Fibroblast of lung (primary cell): ENCODE measurements at places on chromosomes 5 and 9. TPM values are rescaled to one million over a fixed set of nuclear protein-coding genes. Genes with fewer than 3 reads are reported as not detected.

DNA sequence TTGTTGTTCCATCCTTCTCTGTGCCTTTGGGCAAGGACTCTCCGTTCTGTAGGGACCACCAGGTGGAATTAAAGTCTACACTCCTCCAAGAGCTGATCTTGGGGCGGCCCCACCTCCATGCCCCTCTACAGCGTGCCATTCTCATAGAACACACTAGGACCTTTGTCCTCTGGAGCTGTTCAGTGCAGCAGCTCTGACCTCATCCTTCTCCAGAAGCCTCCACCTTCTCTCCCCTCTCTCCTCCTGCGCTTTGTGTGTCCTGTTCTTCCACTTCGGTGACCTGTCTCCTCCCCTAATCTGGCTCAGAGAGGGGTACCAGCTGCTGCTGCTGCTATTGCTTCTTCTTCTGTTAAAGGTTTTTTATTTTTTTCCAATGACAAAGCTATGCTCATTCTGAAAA lies 1.8 kb upstream of the MACROH2A1 start:
- DNase-seq = no peak

DNA sequence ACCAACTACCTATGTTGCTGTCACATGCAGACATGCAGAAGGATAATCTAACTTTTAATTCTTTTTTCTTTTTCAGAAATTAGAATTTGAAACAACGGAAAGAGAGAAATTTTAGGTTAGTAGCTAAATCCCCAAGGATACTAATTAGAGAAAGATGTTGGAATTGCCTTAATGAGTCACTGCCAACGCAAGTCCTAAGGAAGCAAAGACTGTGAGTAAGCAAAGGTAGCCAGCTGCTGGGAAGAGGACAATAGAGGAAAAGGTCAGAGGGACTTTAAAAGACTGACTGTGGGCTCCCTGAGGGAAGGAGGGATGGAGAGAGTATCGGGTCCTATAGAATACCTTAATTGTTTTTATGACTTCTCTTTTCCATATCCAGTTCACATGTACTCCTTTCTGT lies 461.9 kb upstream of the PAPPA start:
- peak; percentile 74 for DNase-seq

GRCh38 chr5:180813420-180813819 lies 10.8 kb upstream of the MGAT1 start:
- DNase-seq = no peak

GRCh38 chr5:68055686-68056085 lies 159.9 kb upstream of the PIK3R1 start:
- DNase-seq = no peak

DNA sequence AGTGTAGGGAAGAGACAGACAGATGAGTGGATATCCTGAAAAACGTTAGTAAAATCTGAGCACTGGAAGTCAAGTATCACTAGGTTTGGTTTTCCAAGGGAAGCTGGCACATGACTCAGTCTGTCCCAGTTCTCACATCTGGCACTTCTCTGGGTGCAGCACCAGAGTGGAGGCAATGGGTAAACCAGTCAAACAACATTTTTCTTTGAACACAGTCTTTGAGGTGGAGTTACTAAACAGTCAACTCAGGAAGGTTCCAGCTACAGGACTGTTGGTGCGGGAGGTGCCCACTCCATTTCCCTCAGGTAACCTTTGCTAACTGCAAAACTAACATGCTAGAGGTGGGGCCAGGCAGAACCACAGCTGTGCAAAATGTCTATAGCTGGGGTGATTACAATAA lies 301.4 kb upstream of the RFX3 start:
- no peak for DNase-seq

GRCh38 chr5:14705556-14705955 lies 41.0 kb downstream of the OTULIN start:
- no peak for DNase-seq

DNA sequence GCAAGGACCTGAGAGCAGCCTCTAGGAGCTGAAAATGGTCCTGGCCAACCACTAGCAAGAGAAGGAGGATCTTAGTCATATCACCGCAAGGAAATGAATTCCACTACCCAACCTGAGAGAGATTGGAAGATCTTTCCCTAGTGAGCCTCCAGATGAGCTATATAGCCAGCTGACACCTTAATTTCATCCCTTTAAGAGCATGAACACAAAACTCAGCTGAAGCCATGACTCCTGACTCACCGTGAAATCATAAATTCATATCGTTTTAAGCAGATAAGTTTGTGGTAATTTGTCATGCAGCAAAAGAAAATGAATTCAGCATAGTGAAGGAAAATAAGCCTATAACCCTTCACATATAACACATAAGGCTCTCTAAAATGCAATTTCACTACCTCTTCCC lies 23.5 kb downstream of the MAPKAP1 start:
- peak; percentile 43 for DNase-seq

DNA sequence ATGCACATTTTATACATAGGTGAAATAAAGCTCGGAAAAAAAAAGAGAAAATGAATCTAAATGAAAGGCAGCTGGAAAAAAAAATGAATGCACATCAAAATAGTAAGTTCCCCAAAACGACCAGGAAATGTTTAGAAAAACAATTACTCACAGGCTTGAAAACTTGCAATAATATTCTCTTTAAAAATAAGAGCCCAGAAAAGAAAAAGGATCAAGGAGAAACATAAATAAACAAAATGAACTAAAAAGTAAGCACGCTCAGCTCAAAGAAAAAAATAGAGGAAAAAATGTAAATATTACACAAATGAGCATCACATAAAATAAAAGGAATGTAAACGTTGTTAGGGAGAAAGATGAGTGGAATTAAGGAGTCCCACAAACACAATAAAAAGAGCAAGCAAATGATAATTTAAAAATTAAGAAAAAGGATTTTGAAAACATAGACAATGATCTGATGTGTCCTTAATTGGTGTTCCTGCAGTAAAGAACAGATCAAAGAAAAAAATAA lies 54.2 kb downstream of the SLC27A6 start:
- DNase-seq = peak; percentile 32

DNA sequence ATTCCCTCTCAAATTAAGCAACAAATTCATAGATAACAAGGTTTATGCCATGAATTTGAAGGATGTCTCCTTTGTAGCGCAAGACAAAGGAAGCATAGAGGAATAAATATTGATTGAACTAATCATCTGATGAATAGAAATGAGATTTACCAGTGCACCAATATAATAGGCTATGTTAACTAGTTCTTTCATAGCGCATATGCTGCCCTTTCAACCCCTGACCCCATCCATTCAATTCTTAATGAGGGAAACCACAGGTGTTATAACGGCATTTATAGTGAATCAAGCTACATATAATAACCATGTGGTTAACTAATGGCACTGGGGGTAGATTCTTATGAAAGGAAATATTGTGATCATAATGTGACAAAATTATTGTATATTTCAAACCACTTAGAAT lies 6.5 kb downstream of the RORB start:
- no peak for DNase-seq

DNA sequence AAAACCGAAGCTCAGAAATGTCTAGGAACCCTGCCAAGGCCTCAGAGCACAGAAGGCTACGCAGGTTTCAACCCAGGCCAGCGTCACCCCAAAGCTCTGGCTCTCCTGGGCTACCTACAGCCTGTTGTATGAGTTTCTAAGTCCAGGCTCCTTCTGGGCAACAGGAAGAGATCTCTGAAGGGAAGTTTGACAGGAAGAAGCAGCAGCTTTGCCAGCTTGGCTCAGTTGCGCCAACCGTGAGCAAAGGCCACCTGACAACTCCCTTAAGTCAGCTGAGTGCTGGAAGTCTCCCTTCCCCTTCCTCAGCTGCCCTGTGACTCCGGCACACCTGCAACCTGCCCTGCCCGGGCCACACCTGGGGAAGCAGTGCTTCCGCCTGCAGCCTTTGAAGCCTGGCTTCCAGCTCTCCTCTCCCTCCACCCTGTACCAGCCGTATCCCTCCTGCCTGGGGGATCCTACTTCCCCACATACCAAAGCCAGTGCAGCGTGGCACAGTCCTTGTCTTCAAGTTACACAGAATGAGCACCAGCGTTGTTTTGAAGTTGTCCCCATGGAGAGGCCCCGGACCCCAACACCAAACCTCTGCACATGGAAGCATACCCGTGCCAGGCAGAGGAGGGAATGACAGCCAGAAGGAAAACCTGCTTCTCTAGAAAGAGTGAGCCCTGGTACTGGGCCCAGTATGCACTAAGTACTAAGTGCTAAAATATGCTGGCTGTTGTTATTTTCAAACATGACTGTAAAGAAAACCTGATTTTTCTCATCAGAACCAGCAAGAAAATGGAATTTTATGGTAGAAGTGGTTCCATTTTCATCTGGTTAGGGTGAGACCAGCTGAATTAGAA lies 36.5 kb downstream of the SHB start:
- DNase-seq = no peak

GRCh38 chr9:6975198-6975597 lies 217.4 kb downstream of the KDM4C start:
- no peak for DNase-seq

GRCh38 chr9:95848764-95849163 lies 26.7 kb upstream of the ERCC6L2 start:
- no peak for DNase-seq

GRCh38 chr9:127877566-127877998 lies at the start of gene AK1:
TSS of gene AK1 (minus strand) at chr9:127877675. CDS start at chr9:127874617, 3,058 bp downstream.
- peak; percentile 51 for DNase-seq

DNA sequence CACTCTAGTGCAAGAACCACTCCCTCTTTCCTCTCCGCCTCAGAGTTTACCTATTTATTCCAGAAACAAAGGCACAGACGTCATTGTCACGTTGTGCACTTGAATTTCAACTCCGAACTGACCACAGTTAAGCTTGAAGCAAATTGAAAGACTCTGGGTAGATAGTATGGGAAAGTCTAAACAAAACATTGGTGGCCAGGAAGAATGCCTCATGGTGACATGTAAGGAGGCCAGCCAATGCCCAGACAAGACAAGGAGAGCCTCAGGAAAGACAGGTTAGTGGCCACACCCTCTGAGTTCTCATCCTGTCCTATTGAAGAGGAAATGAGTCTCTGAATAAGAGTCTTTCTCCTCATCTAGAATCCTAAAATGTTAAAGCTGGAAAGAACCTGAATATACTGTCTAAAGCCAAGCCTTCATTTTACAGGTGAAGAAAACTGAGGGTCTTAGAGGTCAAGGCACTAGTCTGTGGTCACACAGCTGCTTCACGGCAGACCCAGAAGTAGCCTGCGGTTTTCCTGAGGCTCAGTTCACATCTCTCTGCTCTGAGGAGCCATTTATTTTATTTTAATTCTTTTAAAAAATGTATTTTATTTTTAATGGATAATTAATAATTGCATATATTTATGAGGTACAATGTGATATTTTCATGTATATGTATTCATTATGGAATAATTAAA lies 30.2 kb downstream of the ZFAND5 start:
- DNase-seq = no peak

DNA sequence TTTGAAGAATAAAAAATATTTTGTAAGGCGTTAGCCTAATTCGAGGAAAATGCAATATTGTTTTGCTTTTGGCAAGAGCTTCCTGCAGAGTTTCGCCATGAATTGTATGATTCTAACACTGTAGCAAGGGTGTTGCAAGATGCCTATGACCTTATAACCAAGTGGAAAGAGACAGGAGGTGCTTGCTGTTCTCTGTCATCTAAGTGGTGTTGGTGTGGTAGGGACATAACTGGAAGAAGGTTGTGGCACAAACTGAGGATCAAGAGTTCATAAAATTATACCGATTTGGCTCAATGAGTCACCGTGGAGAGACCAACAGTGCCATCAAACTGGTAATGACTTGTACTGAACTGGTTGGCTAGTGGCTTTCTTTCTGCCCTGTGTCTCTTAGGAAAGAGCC lies 6.3 kb downstream of the STC2 start:
- no peak for DNase-seq

DNA sequence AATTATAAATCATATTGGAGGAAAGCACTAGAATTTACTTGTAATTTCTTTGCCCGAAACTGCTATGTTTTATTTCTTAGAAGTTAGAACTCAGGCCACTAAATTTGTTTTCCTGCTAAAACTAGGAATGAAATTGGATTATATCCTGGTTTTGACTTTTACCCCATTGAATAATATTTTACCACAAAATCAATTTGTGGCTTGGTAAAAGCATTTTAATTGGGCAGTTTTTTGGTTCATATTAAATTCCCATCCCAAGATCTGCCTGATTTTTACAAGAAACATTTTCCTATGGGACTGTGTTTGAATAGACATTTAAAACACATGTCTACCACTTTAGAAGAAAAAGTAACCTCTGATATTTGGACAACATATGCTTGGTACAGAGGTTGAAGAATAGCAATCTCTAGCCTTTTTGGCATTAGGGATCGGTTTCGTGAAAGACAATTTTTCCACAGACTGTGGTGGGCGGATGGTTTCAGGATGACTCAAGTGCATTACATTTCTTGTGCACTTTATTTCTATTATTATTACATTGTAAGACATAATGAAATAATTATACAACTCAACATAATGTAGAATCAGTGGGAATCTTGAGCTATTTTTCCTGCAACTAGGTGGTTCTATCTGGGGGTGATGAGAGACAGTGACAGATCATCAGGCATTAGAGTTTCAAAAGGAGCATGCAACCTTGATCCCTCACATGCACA lies 565.6 kb downstream of the PRR16 start:
- no peak for DNase-seq

DNA sequence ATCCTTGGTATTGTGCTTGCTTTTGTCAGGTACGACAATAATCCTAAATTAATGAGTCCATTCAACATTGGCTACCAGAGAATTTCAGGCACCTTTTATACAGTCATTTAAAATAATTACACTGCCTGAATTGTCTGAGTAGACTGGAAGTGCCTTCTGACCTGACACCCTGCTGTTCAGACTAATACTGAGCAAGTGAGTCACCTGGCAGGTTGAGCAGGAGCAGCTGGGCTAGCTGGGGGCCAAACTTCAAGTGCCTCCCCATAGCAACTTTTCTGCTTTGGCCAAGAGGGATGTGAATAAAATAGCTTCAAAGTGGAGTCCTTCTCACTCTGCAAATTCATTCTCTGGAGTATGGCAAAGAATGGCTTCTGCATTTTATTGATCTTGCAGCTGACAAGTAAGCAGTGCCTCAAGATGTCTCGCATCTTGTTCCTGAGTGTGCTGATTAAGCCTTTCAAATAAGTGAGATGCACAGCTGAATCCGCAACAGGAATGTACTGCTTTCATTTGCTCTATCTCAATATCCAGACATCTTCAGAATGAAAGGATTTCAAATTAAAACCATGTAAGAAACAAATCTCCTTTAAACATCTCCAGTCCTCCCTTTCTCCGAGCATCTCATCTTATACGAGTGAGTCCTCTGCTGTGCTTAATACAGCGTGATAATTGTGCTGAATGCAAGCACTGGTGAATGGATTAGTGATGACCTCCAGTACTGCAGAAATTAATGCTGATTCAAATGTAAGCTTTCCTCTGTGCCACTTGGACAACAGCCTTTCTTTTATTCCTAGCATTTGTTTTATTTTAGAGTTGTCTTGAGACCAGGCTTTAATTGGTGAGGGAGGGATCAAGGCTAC lies 271.2 kb downstream of the EDIL3 start:
- no peak for DNase-seq

DNA sequence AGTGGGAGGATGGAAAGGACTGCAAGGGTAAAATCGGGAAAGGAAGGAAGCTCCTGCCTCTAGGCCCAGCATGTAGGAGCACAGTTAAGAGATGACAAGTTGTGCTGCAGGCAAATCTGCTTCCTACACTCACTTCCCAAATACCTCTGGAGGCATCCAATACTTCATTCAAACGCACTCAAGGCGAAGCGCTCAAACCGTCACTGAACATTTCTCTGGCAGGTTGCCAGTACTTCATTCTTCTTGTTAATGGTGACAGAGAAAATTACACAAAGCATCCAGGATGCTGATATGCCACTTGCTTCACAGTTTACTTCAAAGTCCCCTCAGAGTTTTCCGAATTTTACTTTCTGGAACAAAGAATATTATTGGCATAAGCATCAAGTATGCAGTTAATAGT lies 59.8 kb downstream of the NREP start:
- peak; percentile 45 for DNase-seq

The INSL6 gene
- polyA plus RNA-seq = not detected in 2 replicates

The EMB gene
- polyA plus RNA-seq = 5.5 and 9.5 TPM in 2 replicates

The ADCY2 gene
- polyA plus RNA-seq = 0.05 and 0.11 TPM in 2 replicates

The OBP2B gene
- not detected in 2 replicates for polyA plus RNA-seq

The NTNG2 gene
- 0.26 and 1.3 TPM in 2 replicates for polyA plus RNA-seq
